ENCODE measurements at places on chromosomes 12 and 14.

DNA sequence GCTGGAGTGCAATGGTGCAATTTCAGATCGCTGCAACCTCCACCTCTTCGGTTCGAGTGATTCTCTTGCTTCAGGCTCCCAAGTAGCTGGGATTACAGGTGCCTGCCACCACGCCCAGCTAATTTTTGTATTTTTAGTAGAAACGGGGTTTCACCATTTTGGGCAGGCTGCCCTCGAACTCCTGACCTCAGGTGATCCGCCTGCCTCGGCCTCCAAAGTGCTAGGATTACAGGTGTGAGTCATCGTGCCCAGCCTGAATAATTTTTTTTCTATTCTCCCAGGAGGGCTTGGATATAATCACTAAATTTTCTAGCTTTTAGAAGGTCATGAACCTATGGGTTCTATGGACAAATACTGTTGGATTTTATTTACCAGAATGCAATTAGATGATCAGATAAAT is 44.7 kb upstream of the GNPNAT1 start:
- DNase-seq = no peak

GRCh38 chr14:99393059-99393655 is 87.5 kb downstream of the SETD3 start:
- DNase-seq = peak; percentile 13

- no peak for DNase-seq
These were observed 26.2 kb upstream of the MAP1LC3B2 start for GRCh38 chr12:116532986-116533342.

GRCh38 chr12:71338933-71339332 is 100.7 kb upstream of the LGR5 start:
- DNase-seq = no peak

DNA sequence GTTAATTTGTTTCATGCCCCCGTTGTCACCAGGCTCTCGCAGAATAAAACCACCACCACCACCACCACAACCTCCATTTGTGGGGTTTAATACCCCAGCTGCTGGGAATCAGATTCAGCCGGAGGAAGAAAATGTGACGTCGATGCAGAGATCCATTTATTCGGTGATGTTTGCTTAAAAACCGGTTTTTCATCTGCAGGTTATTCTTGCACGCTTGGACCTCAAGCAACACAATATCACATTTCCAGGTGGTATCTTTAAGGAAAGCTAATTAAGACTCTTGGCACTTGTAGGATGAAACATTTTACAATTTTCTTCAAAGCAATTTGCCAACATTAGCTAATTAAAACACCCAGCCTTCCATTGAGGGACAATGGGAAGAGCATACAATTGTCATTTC is 39.8 kb downstream of the SPRING1 start:
- no peak for DNase-seq

DNA sequence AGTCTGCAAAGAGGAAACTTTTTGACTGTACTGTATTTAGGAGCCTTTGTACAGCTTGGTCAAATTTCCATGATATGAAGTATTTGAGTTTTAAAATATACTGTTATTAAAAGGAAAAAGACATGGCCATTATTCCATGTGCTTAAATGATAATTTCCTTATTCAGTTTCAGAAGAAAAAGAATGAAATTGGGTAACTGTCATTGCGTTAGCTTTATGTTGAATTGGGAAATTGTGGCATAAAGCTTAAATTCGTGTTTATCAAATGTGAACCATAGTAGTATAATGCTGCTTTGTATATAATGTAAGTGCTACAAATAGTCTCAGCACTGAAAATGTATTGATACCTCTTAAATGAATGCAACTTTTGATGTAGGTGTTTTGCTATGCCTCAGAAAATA is 64.9 kb downstream of the ETNK1 start:
- no peak for DNase-seq

GRCh38 chr12:128763395-128763794 is 60.4 kb downstream of the SLC15A4 start:
- DNase-seq = no peak

DNA sequence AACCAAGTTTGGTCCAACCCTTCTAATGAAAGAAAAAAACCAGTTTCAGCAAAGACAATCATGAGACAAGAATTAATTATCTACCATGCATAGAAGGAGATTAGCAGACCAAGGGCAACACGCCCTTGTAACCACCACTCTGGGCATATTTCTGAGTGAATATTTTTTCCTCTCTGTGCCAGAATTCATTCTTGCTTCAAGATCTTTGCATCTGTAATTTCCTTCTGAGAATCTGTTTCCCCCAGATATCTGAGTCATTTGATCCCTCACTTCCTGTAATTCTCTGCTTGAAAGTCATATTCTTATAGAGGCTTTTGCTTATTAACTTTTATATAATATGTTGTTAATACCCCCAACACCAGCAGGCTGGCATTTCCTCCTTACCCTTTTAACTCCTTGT is 243.7 kb downstream of the SLC16A7 start:
- no peak for DNase-seq

GRCh38 chr14:76117789-76118484 is 33.8 kb upstream of the GPATCH2L start:
- DNase-seq = no peak

GRCh38 chr12:57496822-57497221 is 9.0 kb downstream of the MARS1 start:
- no peak for DNase-seq

GRCh38 chr12:74412606-74413230 is 124.9 kb upstream of the ATXN7L3B start:
- DNase-seq = no peak

GRCh38 chr12:31506515-31507306 is 84.2 kb downstream of the DENND5B start:
- DNase-seq = no peak

DNA sequence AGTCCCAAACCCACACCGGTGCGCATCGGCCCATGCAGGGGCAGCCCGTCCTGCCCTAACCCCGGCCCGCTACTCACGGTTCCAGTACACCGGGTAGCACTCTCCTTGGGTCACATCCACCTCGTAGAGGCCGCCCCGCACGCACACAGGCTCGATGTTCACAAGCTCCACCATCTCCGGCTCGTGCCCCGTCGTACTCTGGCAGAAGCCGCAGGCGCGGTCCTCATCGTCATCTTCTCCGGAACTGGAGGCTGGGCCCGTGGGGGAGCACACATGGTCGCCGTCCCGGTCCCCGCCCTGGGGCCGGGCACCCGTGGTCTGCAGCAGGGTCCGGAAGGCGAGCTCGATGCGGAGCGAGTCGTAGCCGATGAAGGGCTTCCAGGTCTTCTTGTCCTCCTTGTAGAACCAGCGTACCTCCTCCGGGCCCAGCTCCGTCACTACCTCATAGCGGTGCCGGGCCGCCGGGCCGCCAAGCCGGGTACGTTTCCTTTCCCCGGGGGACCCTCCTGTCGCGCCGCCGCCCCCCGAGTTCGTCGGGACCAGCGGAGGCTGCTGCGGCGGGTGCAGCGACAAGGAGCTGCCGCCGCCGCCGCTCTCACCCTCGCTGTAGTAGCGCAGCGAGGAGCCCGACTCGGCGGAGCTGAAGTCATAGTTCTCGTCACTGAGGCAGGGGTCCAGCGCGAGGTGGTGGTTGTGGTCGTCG is 788 bp downstream of the DDHD1 start:
- DNase-seq = peak; percentile 55

DNA sequence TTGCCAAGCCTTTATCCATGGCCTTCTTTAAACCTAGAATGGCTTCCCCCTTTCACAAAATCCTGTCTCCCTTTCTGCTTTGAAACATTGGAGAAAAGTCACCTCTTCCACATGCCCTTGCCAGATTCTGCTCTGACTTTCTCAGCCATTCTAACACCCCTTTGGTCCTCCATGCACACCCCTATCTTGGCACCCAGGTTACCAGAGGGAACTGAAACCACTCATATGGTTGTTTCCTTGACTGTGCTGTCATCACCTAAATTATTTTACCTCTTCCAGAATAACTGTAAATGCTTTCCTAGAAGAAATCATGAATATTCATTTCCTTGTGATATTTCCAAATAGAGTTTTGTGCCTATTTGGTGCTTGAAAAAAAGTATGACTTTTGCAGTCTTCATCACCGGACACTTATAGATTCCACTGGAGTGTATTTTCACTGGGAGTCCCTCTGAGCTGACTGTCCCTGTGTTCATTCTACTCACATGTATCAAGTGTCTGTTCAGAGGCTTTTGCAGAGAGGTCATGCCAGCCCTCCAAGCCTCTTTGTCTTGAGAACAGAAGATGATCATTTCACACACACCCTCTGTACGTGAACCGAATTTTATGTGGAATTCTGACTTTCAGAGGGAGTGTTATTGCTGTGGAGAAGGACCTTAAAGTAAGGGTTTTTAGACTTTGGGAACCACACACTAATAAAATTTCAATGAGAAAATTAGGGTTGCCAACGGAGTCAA is 74.1 kb downstream of the PLXNC1 start:
- no peak for DNase-seq

DNA sequence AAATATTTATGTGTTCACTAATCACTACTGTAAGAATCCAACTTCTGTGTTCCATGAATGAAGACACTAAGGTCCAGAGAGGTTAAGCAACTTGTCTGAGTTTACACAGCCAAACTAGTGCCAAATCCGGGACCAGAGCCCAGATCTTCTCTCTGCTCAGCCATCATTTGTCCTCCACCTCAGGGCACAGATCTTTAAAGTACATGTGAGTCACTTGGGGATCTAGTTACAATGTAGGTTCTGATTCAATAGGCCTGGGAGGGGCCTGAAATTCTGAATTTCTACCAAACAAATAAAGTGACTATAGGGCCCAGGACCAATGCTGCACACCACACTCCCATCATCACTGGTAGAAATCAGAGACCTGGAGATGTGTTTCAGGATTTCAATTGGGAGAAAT is 162.9 kb downstream of the GXYLT1 start:
- DNase-seq = no peak

DNA sequence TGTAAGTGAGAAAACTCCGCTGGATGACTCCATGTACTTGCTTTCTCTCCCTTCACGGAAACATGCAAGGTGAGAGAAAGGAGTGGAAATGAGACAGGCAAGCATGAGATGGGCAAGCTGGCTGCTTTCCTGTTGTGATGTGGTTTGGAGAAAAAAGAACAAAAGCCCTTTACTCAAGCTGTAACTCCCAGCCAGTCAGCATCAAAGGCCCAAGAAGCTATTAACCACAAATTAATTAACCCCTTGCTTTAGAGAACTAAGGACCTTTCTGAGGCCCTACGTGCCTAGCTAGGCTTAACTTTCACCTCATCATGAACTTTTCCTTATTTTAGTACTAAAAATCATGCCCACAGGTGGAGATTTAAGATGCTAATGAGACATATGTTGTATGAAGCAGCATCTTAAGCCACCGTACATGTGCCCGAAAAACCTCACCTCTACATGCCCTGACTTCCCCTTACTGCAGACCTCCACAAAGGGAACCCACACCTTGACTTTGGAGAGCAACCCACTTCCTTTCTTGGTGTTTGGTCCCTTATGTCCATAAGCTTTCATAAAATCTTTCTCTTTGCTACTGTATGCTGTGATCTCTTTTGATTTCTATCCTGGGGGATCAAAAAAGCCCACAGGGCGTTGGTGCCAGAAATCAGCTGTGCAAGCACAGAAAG is 87.0 kb downstream of the GALNT8 start:
- DNase-seq = no peak

- DNase-seq = no peak
These were observed 19.7 kb downstream of the VEZT start for GRCh38 chr12:95237315-95237714.

DNA sequence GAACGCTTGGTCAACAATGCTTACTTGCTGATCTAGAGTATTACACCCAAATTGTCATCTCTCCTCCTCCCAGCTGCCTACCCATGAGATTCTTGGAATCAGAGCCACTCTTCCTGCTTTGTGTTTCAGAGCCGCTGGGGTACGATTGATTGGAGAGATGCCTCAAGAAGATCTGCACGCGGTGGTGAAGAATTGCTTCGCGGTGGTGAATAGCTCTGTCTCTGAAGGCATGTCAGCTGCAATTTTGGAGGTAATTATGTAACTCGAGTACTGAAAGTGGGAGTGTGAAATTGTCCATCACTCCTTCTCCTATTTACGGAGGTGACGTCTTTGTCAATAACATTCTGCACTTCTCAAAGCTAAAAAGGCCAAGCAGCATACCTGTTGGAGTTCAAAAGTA is 93.9 kb downstream of the GLT1D1 start:
- no peak for DNase-seq

GRCh38 chr14:99419905-99420304 is 60.8 kb downstream of the SETD3 start:
- no peak for DNase-seq

DNA sequence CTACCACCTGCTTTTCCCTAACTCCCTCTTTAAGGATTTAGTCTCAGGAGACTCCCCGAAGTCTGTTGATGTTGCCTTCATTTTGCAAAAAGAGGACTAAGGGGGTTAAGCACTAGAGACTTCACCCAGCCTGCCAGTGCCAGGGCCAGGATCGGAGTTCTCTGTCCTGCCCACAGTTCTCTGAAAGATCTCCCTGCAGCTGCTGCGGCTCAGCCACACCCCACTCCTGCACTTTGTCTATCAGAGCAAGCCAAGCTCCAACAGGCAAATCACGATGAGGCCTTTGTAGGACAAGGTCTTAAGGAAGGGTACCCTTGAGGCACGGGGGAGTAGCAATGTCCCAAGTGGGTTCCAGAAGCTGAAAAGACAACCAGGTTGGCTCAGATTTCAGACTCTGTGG is 148.8 kb upstream of the EGLN3 start:
- no peak for DNase-seq

- DNase-seq = no peak
These were observed 301.7 kb downstream of the GALC start for GRCh38 chr14:87691042-87691881.

- DNase-seq = no peak
These were observed 14.8 kb downstream of the KMT5A start for GRCh38 chr12:123398550-123399254.

DNA sequence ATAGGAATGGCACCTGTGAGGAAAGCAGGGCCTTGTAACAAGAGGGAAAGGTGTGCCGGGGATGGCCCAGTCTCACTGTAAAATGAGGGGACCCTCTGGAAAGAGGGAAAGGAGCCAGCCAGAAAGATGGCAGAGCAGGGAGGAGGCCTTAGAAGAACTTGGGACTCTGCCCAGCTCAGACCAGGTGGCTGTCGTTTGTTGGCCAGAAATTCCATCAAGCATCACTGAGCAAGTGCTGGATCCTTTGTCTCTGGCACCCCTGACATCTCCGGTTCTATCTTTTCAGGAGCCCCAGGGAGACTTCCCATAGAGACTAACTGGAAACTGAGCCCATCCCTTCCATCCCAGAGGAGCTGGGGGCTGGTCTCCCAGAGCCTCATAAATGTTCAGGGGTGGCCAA is 43.3 kb downstream of the DEGS2 start:
- no peak for DNase-seq

- no peak for DNase-seq
These were observed 1.3 kb downstream of the PNP start for GRCh38 chr14:20470603-20470901.

DNA sequence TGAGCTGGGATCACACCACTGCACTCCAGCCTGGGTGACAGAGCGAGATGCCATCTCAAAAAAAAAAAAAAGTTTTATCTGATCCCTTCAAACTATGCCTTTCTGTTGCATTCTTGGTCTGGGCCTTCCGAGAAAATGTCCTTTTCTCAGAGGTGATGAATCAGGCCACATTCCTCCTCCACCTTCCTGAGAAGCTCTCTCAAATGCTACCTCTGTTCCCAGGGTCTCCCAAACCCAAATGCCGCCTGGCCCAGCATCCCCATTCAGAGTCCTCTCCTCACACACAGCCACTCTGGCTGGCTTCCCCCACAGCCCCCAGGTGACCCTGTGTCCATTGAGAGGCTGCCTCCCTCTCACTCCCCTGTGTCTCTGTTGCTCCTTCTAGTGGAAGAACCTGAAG is 19.7 kb upstream of the TMED10 start:
- DNase-seq = no peak

GRCh38 chr12:8554451-8555195 is 13.9 kb upstream of the CLEC4E start:
- DNase-seq = no peak
